RWPE1 (cell line): ENCODE measurements at places on chromosomes 16 and 17.

DNA sequence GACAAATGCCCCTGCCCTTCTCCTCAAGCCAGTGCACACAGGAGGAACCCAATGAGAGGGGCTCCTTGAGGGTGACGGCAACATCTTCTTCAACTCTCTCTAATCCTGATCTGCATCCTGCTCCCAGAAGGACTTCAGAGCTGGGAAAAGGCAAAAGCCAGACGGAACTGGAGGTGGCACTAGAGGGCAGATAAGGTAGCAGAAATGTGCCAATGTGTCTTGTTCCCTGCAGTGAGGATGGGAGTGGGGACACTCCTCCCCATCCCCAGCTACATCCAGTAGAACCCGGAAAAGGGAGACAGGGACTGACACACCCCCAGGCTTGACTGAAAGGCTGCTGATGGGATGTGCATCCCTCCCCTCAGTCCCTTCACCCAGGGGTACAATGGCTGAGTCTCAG is 28.5 kb downstream of the SRCIN1 start:
- DNase-seq = no peak

DNA sequence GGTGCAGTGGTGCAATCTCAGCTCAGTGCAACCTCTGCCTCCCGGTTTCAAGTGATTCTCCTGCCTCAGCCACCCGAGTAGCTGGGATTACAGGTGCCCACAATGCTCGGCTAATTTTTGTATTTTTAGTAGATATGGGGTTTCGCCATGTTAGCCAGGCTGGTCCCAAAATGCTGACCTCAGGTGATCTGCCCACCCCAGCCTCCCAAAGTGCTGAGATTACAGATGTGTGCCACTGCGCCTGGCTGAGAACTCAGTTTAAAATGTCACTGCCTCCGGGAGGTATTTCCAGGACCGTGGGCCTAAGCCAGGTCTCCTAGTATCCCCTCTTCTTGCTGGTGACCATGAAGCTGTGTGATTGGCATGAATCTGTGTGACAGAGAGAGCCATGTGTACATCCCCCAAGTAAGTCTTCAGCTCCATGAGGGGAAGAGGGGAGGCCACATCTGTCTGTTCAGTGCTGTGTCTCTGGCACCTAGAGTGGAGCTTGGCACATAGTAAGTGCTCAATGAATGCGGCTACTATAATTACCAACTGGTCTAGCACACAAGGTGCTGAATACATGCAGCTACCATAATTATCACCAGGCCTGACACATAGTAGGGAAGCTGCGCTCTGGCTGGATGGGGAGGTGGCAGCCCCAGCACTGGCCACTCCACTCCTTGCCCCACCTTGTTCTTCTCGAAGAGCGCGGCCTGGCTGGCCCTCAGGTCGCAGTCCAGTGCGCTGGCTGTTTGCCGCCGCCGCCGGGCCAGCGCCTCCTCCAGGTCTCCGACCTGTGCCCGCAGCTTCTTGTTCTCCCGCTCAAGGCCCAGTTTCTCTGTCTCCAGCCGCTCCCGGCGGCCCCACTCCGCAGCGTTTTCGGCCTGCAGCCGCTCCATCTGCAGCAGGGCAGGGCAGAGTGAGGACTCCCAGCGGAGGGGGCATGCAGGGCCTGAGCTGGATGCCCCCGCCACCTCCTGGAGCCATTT is 18.7 kb downstream of the CCDC102A start:
- DNase-seq = no peak

- no peak for DNase-seq
These were observed 18.4 kb upstream of the ITGA3 start for GRCh38 chr17:50037321-50038107.

DNA sequence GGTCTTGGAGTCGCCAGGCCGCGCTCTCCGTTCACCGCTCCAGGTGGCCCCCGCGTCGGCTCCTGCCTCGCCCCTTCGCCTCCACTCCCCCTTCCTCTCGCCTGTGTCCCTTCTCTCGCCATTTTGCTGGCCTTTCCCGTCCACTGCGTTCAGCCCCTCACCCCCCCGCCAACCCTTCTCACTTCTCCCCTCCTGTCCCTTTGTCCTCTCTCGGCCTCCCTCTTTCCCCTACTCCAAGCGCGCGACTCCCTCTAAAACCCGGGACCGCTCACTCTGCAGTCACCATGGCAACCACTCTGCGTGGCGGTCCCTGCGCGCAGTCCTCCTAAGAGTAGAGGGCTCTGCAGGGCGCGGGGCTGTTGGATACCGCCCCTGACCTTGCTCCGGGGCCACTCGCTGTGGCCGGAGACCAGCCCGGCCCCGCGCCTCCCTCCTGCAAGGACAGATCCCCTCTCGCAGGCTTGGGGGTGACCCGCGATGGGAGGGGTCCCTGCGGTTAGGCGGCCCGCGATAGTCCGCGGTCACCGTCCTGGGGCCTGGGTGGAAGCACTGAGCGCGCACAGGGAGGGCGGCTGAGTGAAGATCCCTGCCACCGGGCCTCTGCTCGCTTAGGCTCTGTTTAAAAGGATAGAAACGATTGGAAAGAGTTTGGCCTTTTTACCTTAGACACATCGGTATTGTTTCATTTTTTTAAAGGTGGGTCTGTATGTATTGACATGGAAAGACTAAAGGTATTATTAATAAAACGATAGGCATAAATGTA is 454 bp downstream of the CCDC40 start:
- no peak for DNase-seq

- no peak for DNase-seq
These were observed 253.8 kb upstream of the CCL2 start for GRCh38 chr17:34001246-34001645.
